ENCODE measurements at places on chromosomes 6 and 20.

GRCh38 chr20:63819224-63819921 lies 11.7 kb downstream of the ZBTB46 start:
- DNase-seq = no peak

- DNase-seq = no peak
Observed at GRCh38 chr20:50298554-50299324, 108.1 kb downstream of the CEBPB start.

DNA sequence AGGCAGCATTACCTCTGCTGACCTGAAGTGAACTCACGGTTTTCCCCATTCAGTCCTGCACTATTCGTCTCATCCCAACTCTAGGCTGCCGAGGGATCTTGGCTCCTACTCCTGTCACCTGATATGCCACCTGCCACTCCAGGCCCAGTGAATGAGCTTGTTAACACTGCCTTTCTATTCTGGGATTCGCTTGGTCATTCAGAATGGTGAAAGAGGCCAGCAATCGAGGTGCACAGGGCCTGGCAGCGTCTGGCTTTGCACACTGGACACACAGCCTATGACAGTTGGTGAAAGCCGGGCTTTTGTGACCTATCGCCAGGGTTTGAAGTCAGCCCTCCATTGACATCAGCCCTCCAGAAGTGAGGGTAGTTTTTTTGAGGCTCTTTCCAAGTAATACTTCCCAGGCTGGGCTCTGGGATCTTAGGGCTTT lies 59.3 kb upstream of the MYL9 start:
- DNase-seq = no peak

DNA sequence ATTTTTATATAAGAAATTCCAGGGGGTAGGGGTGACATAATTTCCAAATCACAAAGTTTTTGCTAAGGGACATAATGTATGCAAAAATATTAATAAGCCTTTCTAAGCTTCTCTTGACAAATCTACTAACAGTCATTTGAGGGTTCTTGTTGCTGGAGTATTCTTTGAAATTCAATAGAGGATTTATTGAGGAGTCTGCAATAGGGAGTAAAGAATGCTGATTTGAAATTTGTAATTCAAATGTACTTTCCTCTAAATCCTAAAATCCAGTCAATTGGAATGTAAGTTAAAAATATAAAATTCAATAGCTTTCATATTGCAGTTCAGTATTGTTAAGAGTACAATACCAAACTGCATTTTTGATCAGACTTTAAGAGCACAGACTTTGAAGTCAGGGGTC lies 17.1 kb upstream of the LCA5 start:
- no peak for DNase-seq

DNA sequence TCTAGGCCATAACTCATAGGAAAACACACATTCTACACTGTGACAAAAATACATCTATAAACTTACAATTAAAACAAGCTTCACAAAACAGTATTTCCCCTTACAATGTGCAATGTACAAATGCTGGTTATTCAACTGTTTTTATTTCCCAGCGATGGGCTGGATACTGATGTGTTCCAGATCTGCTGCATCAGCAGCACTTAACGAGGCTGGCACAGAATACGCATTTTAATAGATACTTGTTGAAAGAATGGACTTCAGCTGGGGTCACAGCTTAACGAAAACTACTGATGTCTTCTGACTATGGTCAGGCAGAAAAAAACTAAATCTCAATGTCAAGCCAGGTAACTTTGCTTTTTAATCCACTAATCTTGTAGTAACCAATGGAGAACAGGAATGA lies 70.9 kb downstream of the B4GALT5 start:
- DNase-seq = no peak

All from stimulated activated CD8-positive, alpha-beta memory T cell treated with anti-CD3 and anti-CD28 coated beads, Interleukin-4, amount 100 ng/mL, for 1 hour (primary cell).